ENCODE measurements at places on chromosomes 13 and 19. TPM values are rescaled to one million over a fixed set of nuclear protein-coding genes. Genes with fewer than 3 reads are reported as not detected.

DNA sequence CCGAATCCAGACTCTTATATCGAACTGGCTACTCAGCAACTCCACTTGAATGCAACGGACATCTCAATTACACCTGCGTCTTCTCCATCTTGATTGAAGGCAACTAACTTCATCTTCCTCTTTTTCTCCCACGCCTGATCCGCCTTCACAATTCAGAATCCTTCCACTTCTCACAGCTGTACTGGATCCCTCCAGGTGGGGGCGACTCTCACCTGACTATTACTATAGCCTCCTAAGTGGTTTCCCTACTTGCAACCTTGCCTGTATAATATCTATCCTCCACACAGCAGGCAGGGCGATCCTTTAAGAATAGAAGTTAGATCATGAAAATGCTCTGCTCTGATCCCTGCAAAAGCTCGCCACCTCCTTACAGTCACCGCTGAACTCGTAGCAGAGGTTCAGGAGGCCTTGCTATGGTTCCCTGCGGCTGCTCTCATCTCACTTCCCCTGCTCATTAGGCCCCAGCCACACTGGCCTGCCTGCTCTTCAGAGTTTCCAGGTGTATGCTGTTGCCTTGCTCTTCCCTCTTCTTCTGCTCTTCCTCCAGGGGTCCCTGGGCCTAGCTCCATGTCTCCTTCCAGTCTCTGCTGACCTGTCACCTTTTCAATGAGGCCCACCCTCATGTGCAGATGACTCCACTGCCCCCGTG, 31.9 kb downstream of the RFXAP start:
- DNase-seq = no peak

Gene ZNF723
- not detected for total RNA-seq

Gene ECSIT
- 66.3 TPM for total RNA-seq

GRCh38 chr13:41751277-41751676, 209.6 kb downstream of the VWA8 start:
- no peak for DNase-seq

DNA sequence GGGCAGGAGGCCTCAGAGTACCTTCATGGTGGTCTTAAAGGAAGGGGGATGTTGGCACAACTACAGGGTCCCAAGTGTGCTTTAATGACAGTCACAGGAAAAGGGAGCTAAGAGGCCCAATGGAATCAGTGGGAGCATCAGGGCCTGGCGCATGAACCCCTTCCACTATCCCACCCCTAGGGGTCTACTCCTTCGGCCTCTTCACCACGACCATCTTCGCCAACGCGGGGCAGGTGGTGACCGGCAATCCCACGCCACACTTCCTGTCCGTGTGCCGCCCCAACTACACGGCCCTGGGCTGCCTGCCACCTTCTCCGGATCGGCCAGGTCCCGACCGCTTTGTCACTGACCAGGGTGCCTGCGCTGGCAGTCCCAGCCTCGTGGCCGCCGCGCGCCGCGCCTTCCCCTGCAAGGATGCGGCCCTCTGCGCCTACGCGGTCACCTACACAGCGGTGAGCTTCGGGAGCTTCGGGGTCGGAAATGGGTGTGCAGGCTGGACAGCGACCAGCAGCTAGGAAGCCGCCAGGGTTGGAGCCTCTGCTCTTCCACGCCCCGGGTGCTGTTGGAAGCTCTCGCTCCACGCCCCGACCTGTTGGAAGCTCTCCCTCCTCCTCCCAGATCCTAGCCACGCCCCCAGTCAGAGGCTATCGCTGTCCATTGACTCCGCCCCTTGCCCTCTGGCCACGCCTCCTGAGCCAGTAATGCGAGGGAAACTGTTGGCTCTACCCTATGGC, 6.0 kb downstream of the PLPPR2 start:
- DNase-seq = no peak

DNA sequence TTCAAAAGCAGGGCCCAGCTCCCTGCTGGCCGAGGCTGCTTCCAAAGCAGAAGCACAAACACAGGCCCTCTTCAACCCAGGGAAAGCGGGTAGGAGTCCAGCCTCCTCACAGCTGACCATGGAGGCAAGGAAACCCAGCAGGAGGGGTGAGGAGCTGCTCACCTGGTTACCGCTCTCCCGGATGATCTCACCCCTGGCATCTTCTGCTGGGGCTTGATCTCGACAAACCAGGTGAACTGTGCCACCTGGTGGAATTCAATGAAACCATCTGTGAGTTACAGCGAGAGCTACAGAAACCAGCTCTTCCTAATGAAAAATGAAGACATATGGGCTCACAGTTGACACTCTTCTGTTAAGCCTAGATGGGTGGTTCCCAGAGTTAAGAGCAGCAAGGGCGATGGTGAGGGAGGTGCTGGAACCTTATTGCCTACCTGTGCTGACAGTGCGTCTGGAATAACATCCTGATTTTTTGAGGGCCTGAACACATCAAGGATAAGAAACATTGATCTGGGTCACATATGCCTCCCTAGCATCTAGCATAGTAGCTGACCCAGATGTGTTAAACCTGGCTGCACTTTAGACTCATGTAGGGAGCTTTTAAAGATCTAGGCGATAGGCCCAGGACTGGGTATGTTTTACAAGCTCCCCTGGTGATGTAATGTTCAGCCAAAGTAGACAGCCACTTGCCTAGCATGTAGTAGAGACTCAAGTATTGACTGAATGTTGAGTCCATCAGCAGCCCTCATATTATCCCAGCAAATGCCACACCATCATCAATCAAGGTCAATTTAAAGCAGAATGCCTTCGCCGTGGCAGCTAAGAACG, 6.1 kb downstream of the DHRS12 start:
- DNase-seq = peak; percentile 56

Gene ZNF440
- 2.9 TPM for total RNA-seq
